ENCODE measurements at places on chromosomes 1 and 21.

DNA sequence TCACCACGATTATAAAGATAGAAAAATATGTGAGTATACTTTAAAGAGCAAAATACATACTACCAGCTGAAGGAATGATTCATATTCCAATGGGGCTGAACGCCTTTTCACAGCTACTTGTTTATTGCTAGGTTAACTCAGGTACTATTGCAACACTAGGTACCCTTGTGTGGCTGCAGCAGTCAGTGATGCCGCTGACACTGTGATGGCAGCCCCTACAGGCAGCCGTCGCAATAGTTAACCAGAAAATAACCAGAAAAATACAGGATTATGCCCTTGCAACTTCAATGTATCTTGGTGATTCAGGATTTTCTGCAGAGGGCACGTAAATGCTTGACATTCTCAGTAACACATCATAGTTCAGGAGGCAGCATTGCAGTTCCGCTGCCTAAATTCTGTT is 1.6 kb upstream of the MARK1 start:
- no peak for DNase-seq

DNA sequence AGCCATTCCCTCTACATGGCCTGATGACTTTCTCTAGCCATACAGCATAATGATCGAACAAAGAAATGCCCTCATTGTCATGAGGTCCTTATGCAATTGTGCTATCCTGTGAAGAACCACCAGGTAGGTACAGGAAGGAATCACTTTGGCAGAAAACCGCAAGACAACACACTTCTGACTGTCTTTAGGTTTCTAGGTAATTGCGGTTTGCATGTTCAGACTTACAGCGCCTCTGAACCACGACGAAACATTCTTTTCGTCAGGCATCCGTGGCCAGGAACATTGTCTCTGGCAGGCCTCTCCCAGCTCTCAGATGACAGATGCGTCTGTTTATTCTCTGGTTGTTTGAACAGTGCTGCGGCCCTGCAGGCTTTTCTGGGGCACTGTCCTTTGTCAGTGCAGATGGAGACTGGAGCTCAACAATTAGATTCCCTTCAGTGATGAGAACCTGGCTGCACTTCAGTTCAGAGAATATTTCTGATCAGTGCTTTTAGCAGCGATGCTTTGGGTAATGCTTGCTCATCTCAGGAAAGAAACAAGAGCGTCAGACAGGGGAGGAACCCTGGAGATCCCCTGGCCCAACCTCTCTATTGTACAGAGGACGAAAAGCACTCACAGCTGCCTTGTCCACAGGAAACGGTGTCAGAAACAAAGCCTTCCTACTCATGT is 63.4 kb downstream of the B3GALT5 start:
- DNase-seq: peak; percentile 86

DNA sequence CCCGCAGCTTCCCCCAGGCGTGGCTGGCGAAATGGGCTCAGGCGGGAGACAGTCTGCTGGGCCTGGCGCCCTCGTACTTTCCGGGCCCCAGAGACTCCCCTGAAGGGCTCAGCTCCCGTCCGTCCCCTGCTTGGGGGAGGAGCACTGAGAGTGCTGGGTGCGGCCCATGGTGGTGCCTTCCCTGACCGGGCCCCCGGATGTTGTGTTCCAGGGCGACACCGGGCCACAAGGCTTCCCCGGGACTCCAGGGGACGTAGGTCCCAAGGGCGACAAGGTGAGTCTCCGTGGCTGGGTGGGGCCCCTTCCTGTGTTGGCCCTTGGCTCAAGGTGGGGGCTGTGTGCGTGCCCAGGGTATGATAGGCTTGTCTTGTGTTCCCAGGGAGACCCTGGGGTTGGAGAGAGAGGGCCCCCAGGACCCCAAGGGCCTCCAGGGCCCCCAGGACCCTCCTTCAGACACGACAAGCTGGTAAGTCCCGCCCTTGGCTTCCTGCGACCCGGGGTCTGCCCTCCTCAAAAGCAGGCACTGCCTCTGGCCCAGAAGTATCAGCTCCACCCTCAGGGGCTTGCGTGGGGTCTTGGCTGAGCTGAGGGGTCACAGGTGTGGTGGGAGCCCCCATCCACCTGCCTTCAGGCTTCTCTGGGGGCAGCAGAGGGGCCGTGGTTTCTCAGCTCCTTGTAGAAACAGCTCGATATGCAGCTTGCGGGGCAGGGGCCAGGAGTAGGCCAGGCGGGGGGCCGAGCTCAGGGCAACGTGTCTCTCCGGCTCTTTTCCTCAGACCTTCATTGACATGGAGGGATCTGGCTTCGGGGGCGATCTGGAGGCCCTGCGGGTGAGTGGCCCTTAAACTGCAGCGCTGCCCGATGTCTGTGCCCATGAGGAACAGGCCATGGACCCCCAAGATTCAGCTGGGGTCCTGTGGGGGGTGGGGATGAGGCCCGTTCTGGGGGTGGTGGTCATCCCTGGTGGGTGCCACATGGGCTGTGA is 62.3 kb downstream of the SLC19A1 start:
- DNase-seq: no peak

DNA sequence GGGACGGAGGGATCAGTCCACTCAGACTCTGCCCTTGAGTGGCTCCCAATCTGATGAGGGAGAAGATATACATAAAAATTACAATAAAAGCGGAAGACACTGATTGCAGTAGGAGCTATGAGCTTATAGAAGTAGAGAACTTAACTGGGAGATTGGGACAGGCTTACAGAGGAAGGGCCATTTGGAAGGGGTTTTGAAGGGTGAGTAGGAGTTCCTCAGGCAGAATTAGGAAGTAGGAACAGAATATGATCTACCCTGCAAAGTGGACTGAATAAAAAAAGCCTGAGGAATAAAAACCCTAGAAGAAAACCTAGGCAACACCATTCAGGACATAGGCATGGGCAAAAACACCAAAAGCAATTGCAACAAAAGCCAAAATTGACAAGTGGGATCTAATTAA is 9.2 kb upstream of the WASF2 start:
- DNase-seq: no peak

DNA sequence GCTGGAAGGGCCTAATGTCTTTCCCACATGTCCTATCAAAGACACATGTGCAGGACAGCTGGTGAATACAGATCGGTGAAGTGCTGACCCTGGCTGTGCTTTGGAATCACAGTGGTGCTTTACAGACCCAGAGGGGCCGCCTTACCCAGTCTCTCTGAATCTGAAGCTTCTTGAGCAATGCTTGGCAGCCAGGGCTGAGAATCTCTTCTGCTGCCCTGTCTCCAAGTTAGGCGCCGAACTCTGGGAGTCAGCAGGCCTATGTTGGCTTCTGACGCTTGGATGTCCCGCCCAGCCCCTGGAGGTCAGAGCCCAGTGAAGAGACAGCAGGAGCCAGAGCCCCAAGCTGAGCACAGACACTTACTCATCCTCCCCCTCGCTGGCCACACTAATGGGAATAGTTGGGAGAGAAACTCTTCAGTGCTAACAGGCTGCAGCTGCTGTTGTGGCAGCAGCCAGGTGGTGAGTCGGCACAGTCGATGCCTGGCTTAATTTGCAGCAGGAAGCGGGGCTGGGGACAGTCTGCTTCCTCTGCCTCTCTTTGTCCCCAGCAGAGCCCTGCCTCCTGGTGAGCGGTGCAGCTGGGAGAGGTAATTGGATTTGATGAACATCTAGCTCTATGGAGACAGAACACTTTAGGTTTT is 68.1 kb downstream of the URB2 start:
- no peak for DNase-seq

DNA sequence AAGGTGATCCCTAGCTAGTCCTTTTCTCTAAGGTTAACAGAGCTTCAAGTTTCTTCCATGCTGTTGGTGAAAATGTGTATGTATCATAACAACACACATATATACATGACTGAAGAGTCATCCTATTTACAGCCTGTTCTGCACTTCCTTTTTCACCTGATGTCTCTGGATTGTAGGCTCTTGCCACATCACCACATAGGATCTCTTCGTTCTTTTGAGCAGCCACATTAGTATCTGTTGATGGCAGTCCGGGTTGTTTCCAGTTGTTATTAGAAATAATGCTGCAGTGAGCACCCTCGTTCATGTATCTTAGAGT is 19.7 kb downstream of the MRPL37 start:
- DNase-seq: no peak

- no peak for DNase-seq
These were observed 38.6 kb upstream of the GADD45A start for GRCh38 chr1:67646145-67647035.

- DNase-seq: no peak
These were observed 73.3 kb upstream of the PAXBP1 start for GRCh38 chr21:32844653-32845436.

GRCh38 chr1:57550092-57550491 is 126.2 kb upstream of the DAB1 start:
- no peak for DNase-seq

Measured in NCI-H526 treated with DMSO at 0.1 percent for 48 hours (cell line).